ENCODE measurements at places on chromosomes 11 and 22. TPM values are rescaled to one million over a fixed set of nuclear protein-coding genes. Genes with fewer than 3 reads are reported as not detected.

Gene PKP3
- 0.56 TPM for total RNA-seq

Gene HBB
- not detected for total RNA-seq

Gene GSTT2B
- 1.3 TPM for total RNA-seq

Gene CDC42EP2
- total RNA-seq, result 15.8 TPM

Gene CSF2RB
- 0.52 TPM for total RNA-seq

Gene PHOX2A
- total RNA-seq, result not detected

Gene E2F8
- total RNA-seq, result 0.13 TPM

Gene CAVIN3
- 111 TPM for total RNA-seq

Gene OR8G5
- total RNA-seq, result not detected

Gene NLRP10
- total RNA-seq, result 6.7 TPM

Gene XRRA1
- 23.3 TPM for total RNA-seq

Gene KRTAP5-8
- total RNA-seq, result not detected

Gene APOA1
- 6.8 TPM for total RNA-seq

Gene PRODH
- under 0.01 TPM for total RNA-seq

Gene CRYBB1
- not detected for total RNA-seq

Gene IFITM5
- total RNA-seq, result not detected

Gene OR52I2
- not detected for total RNA-seq

Gene CFAP300
- total RNA-seq, result 3.2 TPM

Gene NAALADL1
- total RNA-seq, result 26.3 TPM

Gene OR52I1
- not detected for total RNA-seq

Gene NLRP14
- 0.07 TPM for total RNA-seq

Gene PRR14L
- 22.5 TPM for total RNA-seq

Gene PCNX3
- total RNA-seq, result 36.9 TPM

Gene CYB5R2
- total RNA-seq, result 4.3 TPM

Gene AKIP1
- total RNA-seq, result 26.9 TPM

Gene C1QTNF4
- 0.17 TPM for total RNA-seq

Gene TRIM6
- total RNA-seq, result 5.1 TPM

Gene PYGM
- 8.8 TPM for total RNA-seq

Gene LRRC4C
- total RNA-seq, result 0.46 TPM

Gene AP2A2
- total RNA-seq, result 51.8 TPM

Gene POU2F3
- 0.03 TPM for total RNA-seq

Gene FXYD6
- 0.10 TPM for total RNA-seq

Gene ELF5
- total RNA-seq, result not detected

Gene NTM
- 64.2 TPM for total RNA-seq

Gene C11orf21
- 0.07 TPM for total RNA-seq

Gene TBC1D22A
- 16.9 TPM for total RNA-seq

Gene ABTB2
- 9.9 TPM for total RNA-seq

Gene MS4A15
- not detected for total RNA-seq

Gene TNNI2
- not detected for total RNA-seq

Gene CLCF1
- total RNA-seq, result 4.4 TPM

Gene FERMT3
- total RNA-seq, result 4.1 TPM

Gene RANGAP1
- 61.7 TPM for total RNA-seq

Gene TBX1
- total RNA-seq, result not detected

Gene HBD
- total RNA-seq, result 0.36 TPM

Gene MRGPRX4
- total RNA-seq, result not detected

Gene PLEKHA7
- 0.39 TPM for total RNA-seq

Gene MN1
- total RNA-seq, result 12.8 TPM

Gene OR52H1
- 0.91 TPM for total RNA-seq
